ENCODE measurements at places on chromosomes 5 and 9. TPM values are rescaled to one million over a fixed set of nuclear protein-coding genes. Genes with fewer than 3 reads are reported as not detected.

DNA sequence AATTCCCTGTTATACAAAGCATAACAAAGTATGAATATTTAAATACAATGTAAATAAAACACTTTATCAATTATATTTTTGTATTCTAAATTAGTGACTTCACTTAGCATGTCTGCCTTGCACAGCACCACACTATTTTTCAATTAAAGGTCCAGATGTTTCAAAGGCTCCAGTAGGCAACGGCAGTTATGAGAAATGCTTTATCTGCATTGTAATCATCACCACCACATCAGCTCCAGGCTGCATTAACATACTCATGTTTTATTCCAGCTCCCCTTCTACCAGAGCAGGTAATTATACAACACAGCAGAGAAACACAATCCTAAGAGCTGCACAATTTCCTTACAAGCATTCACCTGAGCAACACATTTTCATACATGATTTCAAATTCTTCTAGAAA, 102.8 kb downstream of the MAPKAP1 start:
- no peak for DNase-seq
- H3K27me3 ChIP-seq: no peaks in the 10 kb centered on the region
- H3K36me3 ChIP-seq: no peaks in the 10 kb centered on the region

GRCh38 chr9:123174887-123175518, 93.4 kb downstream of the STRBP start:
- H3K27ac ChIP-seq: no peak overlapping the region
- no peak for DNase-seq
- H3K4me3 ChIP-seq: no peak overlapping the region
- H3K27me3 ChIP-seq: no peaks in the 10 kb centered on the region
- H3K36me3 ChIP-seq: no peaks in the 10 kb centered on the region

- peaks cover 21% of the 10 kb centered on the region for H3K4me1 ChIP-seq
- no peaks in the 10 kb centered on the region for H3K36me3 ChIP-seq
- no peak overlapping the region for H3K4me3 ChIP-seq
- DNase-seq: no peak
- no peak overlapping the region for H3K27ac ChIP-seq
- H3K27me3 ChIP-seq: no peaks in the 10 kb centered on the region
Observed at GRCh38 chr5:56831773-56832172, 16.4 kb downstream of the MAP3K1 start.

- no peaks in the 10 kb centered on the region for H3K27me3 ChIP-seq
- no peak overlapping the region for H3K4me3 ChIP-seq
- H3K27ac ChIP-seq: no peak overlapping the region
- DNase-seq: no peak
Observed at GRCh38 chr5:94102849-94103248, 361.4 kb upstream of the POU5F2 start.

- no peaks in the 10 kb centered on the region for H3K36me3 ChIP-seq
- no peaks in the 10 kb centered on the region for H3K27me3 ChIP-seq
- H3K4me1 ChIP-seq: no peaks in the 10 kb centered on the region
- no peak overlapping the region for H3K27ac ChIP-seq
Observed at GRCh38 chr9:81374459-81375186, 314.7 kb downstream of the TLE1 start.

DNA sequence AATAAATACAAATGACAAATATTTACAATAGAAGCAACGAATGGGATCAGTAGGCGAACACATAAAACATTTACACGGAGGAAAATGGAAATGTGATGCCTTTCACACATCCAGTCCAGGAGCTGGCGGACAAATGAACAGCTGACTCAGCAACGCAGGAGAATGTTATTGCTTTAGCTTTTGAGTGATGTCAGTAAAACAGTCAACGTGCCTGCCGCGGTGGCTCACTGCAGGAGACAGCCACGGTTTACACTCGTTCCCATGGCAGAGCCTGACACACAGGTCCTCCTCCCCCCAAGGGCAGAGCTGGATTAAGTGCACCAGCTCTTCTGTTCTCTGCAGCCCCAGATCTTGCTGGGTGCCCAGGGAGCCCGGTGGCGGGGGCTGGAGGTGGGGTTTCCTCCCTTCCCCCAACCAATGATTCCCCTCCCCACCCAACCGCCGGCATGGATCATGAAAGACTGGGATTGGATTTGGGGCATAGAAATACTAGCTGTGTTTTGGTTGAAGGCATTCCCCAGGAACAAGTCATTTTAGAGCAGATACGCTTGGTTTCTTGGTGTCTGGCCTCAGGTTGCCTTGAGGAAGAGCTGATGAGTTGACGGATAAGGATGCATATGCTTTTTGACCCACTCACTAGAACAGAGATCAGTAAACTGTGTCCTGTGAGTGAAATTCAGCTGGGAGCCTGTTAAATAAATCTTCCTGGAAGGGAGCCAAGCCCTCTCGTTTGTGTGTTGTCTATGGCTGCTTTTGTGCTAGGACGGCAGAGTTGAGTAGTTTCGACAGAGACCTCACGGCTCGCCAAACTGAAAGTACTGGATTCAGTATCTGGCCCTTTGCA, 12.5 kb downstream of the STC2 start:
- H3K36me3 ChIP-seq: peaks cover 25% of the 10 kb centered on the region
- peaks cover 51% of the 10 kb centered on the region for H3K4me1 ChIP-seq
- peak; percentile 87 for DNase-seq
- H3K27me3 ChIP-seq: no peaks in the 10 kb centered on the region
- peak overlapping the region; percentile 4 for H3K4me3 ChIP-seq

- no peaks in the 10 kb centered on the region for H3K27me3 ChIP-seq
- H3K27ac ChIP-seq: no peak overlapping the region
- H3K36me3 ChIP-seq: no peaks in the 10 kb centered on the region
- H3K4me1 ChIP-seq: 0 out of 2 replicates have a peak, but pooled peaks cover 3% of the 10 kb centered on the region
- DNase-seq: no peak
- H3K4me3 ChIP-seq: peak overlapping the region; percentile 58
Observed at GRCh38 chr9:4792054-4792571, 631 bp upstream of the RCL1 start.

DNA sequence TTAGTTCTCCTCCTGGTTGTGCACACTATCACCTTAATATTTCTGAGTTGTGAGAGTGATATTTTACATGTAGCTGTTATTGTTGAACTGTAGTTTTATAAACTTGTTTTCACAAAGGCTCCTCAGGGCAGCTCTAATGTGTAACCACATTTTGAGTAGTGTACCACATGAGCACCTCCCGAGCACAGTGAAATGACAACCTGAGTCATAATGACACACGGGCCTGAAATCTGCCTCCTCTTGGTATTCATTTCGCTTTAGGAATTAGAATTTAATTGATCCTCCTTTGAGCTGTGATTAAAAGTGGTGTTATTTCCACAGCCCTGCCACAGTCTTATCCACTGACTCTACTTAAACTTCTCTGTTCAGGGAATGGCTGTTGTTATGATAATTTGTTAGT, 7.9 kb downstream of the MTRR start:
- H3K27ac ChIP-seq: peak overlapping the region; percentile 24
- no peak overlapping the region for H3K4me3 ChIP-seq
- H3K4me1 ChIP-seq: peaks cover 23% of the 10 kb centered on the region
- H3K27me3 ChIP-seq: no peaks in the 10 kb centered on the region
- DNase-seq: peak; percentile 41

DNA sequence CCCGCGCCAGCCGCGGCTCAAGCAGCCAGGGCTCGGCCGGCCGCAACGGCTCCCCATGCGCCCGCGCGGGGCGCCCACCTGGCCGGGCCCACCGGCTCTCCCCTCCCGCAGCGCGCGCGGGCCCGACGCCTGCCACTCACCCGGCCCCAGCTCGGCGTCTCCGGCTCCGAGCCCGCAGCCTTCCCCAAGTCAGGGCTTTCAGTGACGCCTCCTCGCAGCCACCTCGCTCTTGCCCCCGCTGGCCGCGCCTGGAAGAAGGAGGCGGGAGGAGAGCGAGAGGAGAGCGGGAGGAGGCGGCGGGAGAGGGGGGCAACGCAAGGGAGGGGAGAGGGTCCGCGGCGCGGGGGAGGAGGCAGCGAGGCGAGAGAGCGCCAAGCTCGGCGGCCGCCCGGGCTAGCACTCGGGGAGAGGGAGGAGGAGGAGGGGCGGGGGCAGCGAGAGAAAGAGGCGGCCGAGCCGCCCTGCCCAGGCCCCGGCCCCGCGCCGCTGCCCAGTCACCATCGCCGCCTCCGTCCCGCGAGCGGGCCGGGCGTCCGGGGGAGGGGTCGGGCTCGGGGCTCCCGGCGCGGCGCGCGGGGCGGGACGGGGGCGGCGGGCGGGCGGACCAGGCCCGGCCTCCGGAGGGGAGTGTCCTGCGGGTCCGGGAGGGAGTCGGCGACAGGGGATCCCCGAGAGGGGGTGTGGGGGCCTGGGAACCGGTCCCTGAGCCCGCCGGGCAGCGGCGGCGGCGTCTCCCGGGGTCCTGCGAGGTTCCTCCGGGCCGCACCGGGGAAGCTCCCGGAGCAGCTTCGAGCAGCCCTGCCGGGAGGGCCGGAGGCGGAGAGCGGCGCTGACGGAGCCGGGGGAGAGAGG, at the start of gene LHFPL2:
TSS of gene LHFPL2 (minus strand) at position 414 of the 852 bp plus-strand sequence. CDS start 138,559 bp downstream, outside the sequence.
- H3K4me3 ChIP-seq: peak within 1 kb of the TSS; percentile 94
- peak; percentile 73 for DNase-seq
- peaks cover 41% of the 10 kb centered on the region for H3K4me1 ChIP-seq
- H3K36me3 ChIP-seq: peaks cover 19% of the 10 kb centered on the region
- H3K27me3 ChIP-seq: no peaks in the 10 kb centered on the region

- DNase-seq: no peak
- H3K4me3 ChIP-seq: no peak overlapping the region
- no peaks in the 10 kb centered on the region for H3K27me3 ChIP-seq
- H3K4me1 ChIP-seq: no peaks in the 10 kb centered on the region
- no peak overlapping the region for H3K27ac ChIP-seq
Observed at GRCh38 chr5:97454015-97454414, 271.0 kb upstream of the RIOK2 start.

The MARVELD2 gene
- total RNA-seq: 0.13 TPM

The LCN9 gene
- not detected for total RNA-seq

The CCNO gene
- total RNA-seq: 0.34 TPM

The DAB2IP gene
- 1.2 TPM for total RNA-seq

Data from SJSA1 (cell line).